ENCODE measurements at places on chromosomes 2 and 18.

DNA sequence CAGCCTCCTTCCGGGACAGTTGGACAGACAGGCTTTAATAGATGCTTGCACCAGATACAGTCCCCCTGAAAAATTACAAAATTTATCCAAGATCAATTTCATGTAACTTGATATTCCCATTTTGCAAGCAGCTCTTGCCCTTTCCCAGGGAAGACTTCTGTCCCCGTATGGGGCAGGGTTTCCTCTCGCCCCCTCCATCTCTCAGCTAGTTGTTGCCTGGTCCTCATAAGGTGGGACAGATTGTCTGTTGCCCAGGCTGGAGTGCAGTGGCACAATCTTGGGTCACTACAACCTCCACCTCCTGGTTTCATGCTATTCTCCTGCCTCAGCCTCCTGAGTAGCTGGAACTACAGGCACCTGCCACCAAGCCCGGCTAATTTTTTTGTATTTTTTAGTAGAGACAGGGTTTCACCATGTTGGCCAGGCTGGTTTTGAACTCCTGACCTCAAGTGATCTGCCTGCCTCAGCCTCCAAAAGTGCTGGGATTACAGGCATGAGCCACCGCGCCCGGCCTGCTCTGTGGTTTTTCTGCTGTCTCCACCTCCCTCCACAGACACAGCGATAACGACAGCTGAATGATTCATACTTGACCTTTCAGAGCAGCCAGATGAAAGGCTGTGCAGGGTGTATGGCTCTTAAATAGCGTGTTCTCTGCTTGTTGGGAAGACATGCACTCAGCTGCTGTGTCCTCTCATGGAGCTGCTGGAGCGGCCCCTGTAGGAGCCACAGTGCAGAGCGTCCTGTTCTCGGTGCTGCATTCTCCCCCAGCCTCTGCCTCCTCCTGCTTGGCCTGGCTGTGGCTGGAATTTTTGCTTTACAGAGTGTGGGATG lies 61.4 kb downstream of the TTC39C start:
- DNase-seq: peak; percentile 88

DNA sequence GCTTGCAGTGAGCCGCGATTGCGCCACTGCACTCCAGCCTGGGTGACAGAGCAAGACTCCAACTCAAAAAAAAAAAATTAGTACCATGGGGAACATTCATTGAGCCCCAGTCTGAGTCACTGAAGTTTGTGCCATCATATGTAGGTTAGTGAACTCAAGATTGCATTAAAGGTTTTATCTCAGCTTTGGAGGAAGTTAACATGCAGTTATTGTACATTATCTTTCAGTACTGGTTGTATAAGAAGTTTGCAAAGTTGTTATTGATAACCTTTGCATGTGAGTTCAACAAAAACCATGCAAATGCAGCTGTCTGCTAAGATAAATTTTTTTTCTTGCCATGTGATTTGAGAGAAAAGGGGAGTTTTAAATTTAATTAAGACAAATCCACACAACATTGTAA lies 95.7 kb downstream of the MEIS1 start:
- no peak for DNase-seq

- no peak for DNase-seq
Observed at GRCh38 chr2:218328294-218328693, 28.4 kb upstream of the CATIP start.

- DNase-seq: peak; percentile 9
Observed at GRCh38 chr2:220373878-220374277, 746.4 kb downstream of the SLC4A3 start.

GRCh38 chr2:76672798-76673197 lies 849.4 kb downstream of the LRRTM4 start:
- DNase-seq: no peak
